ENCODE measurements at places on chromosomes 12 and 14. TPM values are rescaled to one million over a fixed set of nuclear protein-coding genes. Genes with fewer than 3 reads are reported as not detected.

SLC25A21 gene
- 0.49 TPM for total RNA-seq

OLR1 gene
- not detected for total RNA-seq

CD163L1 gene
- 0.74 TPM for total RNA-seq

PPP4R4 gene
- 6.1 TPM for total RNA-seq

MUCL1 gene
- total RNA-seq = not detected

ASCL1 gene
- not detected for total RNA-seq

NELL2 gene
- 16.9 TPM for total RNA-seq

CMA1 gene
- total RNA-seq = not detected

PA2G4 gene
- 116 TPM for total RNA-seq

DLST gene
- total RNA-seq = 109 TPM

GRCh38 chr12:50353869-50354593 lies 42.4 kb downstream of the FAM186A start:
- no peak for DNase-seq

DNA sequence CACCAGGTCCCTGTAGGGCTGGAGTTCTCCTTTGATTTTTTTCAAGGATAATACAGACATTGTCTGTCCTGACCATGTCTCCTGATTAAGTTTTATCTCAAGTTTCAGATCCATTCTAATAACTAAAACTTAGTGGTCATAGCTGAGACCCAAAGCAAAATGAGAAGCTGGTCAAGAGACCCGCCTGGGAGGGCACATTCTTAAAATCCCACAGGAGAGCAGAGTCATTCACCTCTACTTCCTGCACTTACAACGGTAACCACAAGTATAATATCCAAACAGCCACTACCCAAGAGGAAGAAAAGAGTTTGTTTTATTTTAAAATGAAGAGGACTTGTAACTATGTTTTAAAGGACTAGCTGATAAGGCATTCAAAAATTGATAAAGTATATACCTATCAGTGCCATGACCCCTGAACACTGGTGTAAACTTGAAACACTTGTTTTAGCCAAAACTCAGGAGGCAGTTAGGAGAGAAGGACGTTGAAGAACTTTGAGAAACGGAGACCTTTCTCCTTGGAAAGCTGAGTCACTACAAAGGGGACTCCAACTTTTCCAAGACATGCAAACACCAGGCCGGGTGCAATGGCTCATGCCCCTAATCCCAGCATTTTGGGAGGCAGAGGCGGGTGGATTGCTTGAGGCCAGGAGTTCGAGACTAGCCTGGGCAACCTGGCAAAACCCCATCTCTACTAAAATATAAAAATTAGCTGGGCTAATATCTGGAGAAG lies 478.2 kb downstream of the GLT1D1 start:
- no peak for DNase-seq

DNA sequence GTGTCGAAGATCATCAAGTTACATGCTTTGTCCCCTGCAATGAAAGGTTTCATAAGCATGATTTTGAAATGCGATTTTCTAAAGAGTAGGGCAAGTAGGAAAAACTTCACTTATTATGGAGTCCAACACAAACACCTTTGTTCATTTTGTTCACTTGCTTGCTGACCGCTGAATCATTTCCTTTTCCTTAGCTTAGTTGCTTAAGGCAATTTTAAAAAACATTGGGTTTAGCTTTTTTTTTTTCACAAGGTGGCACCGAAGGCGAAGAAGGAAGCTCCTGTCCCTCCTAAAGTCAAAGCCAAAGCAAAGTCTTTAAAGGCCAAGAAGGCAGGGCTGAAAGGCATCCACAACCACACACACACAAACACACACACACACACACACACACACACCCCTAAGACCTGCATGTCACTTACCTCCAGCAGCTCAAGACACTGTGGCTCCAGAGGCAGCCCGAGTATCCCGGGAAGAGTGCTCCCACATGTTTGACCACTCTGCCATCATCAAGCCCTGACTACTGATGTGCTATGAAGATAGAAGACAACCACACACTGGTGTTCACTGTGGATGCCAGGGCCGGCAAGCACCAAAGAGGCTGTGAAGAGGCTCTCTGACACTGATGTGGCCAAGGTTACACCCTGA lies 11.4 kb downstream of the MANSC1 start:
- DNase-seq = no peak

GRCh38 chr14:104266631-104267575 lies 128.5 kb downstream of the KIF26A start:
- no peak for DNase-seq

- no peak for DNase-seq
Observed at GRCh38 chr12:125110641-125111360, 45.6 kb downstream of the AACS start.

- no peak for DNase-seq
Observed at GRCh38 chr12:108319277-108320234, 19.6 kb downstream of the CMKLR1 start.

- DNase-seq = no peak
Observed at GRCh38 chr12:105967038-105967776, 171.5 kb downstream of the NUAK1 start.

DNA sequence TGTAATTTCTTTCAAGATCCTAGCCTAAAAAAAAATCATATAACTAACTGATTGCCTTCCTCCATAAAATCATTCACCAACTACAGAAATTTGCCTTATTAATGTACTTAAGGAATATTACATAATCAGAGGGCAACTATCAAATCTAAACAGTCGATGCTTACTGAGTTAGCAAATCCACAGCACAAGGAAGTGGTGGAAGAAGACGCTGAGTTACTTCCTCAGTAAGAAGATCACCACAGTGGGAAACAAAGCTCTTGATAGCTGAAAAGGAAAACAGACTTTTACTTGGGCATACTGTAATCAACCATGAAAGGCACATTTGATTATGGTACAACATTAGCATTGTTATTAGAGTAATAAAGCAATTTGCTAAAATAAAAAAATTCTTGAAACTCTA lies 48.7 kb downstream of the HEATR5A start:
- no peak for DNase-seq

GRCh38 chr12:123115409-123116121 lies 35.3 kb downstream of the PITPNM2 start:
- peak; percentile 92 for DNase-seq

Data from vagina (tissue), 2 donors.